ENCODE measurements at places on chromosomes 16 and 17. TPM values are rescaled to one million over a fixed set of nuclear protein-coding genes. Genes with fewer than 3 reads are reported as not detected.

DNA sequence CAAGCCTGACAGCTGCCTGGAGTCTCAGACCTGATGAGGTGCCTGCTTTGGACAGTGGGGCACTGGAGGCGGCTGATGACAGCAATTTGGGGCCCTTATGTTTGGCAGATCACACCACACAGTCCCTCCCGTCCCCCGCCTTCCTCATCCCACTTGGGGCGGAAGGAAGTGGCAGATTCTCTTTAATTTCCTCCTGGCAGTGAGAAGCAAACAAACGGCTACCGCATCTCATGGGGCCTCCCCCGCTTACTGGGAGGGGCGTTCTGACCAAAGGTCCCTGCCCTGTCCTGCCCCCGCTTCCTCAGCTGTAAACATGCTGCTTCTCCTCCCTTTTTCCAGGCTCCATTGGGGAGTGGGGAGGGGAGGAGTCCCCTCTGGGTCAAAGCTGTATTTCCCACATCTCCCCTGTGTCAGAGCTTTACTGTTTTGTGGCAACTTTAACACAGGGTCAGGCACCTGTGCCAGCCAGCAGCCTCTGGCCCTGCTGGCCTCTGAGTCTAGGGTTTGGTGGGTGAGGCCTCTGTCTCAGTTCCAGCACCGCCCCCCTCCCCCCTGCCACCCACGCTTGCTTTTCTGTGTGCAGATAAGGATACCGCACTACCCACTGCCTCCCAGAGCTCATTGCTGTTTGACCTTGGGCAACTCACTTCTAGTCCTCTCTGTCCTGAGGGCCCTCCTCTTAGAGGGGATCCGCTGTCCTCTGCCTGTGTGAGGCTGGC lies 5.4 kb upstream of the NFATC3 start:
- peak; percentile 67 for DNase-seq

Gene SALL1
- polyA plus RNA-seq: not detected

DNA sequence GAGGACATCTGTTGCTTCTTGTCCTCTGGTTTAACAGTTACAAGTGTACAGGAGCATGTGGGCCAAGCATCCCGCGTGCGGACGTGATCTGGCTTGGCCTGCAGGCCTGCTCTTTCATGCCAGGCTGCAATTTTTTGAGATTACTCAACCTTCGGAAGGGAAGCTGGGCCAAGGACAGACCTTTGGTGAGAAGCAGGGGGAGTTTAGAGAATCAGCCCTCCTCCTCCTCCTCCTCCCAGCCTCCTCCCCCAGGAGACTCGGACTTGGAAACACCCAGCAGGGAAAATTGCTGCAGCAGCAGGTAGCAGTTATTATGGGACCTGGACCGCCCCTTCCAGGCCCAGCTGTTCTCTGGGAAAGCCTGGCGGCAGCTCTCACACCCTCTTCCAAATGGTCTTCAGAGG lies 5.1 kb upstream of the KLHL36 start:
- DNase-seq: no peak

Gene ZFHX3
- polyA plus RNA-seq: 0.61 TPM

DNA sequence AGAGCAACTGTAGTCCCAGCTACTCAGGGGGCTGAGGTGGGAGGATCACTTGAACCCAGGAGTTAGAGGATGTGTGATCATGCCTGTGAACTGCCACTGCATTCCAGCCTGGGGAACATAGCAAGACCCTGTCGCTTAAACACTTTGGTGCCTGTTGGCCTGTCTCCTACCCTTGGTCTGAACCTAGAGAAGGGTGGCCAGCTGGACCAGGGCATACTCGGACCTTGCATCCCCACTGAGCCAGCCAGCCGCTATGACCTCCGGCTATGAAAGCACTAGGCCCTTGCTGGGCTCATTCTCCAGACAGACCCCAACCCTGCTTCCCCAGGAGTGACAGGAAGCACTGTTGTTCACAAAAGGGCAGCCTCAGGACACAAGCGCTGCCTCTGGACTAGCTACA lies 4.6 kb downstream of the IFT20 start:
- DNase-seq: no peak

DNA sequence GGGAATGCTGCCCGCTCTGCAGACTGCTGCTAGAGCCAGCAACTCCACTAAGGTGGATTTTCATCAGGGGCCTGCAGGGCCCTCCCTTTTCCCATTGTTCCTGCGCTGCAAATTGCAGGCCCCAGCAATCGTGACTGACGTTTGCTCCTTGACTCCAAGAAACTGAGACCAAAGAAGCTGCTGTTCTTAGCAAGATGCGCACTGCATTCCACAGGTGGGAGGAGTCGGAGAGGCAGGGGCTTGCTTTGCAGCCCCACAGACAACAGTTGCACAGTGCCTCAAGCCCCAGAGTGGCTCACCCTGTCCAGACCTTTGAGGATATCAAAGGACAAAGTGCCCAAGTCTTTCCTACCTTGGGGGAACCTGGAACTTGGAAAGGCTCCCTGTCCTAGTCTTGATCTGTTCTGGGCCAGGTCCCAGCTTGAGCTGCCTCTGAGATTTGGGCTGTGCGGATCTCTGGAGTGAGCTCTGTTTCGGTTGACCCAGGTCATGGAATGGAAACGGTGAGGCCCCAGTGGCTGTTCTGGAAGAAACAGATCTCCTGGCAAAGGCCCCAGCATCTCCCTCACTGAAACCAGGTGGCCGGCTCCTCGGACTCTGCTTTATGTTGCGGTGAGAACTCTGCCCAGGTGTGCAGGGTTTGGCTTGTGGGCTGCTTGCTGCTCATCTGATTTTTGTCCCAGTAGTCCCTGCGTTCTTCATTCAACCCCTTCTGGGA lies 24.9 kb downstream of the PLCD3 start:
- no peak for DNase-seq

DNA sequence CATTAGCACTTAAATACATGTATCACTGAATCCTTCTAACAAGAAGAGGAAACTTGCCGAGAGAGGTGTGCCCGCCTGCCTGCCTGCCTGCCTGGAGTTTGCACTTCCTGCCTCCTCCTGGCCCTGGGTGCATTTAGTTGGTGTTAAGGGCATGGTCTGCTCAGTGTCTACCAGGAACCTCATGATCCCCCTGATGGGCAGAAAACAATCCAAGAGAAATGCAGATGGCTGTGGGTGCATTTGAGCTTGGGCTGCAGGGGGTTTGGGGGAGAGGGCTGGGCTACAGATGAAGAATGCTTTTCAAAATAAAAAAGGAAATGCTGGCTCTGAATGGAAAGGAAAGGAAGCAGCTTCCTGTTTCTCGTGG lies 10.1 kb downstream of the KSR1 start:
- no peak for DNase-seq

Gene NSRP1
- 31.6 TPM for polyA plus RNA-seq

DNA sequence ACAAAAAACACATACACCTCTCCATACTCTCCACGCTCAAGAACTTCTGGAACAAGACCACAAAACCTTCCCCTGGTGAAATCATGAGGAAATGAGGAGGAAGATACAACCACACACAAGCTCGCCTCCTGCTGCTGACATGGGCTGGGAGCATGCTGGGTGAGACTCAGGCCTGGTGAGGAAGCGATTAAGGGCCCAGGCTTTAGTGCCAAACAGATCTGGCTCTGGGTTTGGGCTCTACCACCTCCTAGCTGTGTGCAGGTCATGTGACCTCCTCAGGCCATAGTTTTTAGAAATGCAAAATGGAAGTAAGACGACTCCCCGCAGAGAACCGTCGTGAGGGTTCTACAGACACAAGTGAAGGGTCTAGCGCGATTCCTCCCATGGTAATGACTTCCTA lies 41.3 kb downstream of the VAC14 start:
- DNase-seq: no peak

GRCh38 chr17:62637809-62638208 lies 10.3 kb downstream of the MRC2 start:
- DNase-seq: no peak

- no peak for DNase-seq
Observed at GRCh38 chr17:48123111-48123510, 15.5 kb downstream of the SNX11 start.

- DNase-seq: no peak
Observed at GRCh38 chr17:9893411-9894012, 11.6 kb downstream of the RCVRN start.

GRCh38 chr16:57169327-57169726 lies 16.5 kb downstream of the PSME3IP1 start:
- no peak for DNase-seq

DNA sequence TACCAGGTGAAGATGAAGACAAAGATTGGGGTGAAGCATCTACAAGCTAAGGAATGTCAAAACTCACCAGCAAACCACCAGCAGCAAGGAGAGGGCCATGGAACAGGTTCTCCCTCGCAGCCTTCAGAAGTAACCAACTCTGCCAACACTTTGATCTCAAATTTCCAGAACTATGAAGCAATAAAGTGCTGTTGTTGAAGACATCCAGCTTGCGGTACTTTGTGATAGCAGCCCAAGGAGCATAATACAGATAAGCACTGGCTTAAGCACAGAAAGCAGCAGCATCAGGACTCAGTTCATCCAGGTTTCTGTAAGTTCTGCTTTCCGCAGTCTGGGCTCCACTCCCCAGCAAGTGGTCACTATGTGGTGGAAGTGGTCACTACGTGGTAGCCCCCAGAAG lies 16.0 kb upstream of the CDRT4 start:
- no peak for DNase-seq

All from naive B cell (primary cell).